Stomach (tissue), 19 donors: ENCODE measurements at places on chromosomes 5 and 9. TPM values are rescaled to one million over a fixed set of nuclear protein-coding genes. Genes with fewer than 3 reads are reported as not detected.

The LRRC19 gene
- total RNA-seq, result not detected

- peak overlapping the region; percentile 10 for H3K27ac ChIP-seq
- peak; percentile 80 for DNase-seq
- no peaks in the 10 kb centered on the region for H3K36me3 ChIP-seq
- no peak overlapping the region for H3K4me3 ChIP-seq
- H3K27me3 ChIP-seq, result no peaks in the 10 kb centered on the region
Measured at GRCh38 chr9:94681508-94681907, 42.2 kb upstream of the FBP1 start.

DNA sequence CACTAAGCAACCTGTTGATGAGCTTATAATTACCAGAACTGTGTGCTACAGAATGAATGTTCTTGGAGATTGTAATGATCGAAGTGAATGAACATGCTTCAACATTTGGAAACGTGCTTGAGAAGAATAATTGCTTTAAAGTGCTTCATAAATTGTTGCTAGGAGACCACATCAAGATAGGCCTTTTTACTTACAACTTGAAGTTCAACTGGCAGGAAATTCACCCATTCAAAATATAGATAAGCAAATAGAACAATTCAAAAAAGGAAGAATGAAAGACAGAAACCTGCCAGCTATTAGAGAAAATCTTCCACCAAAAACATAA is 38.0 kb upstream of the SLC44A1 start:
- H3K27ac ChIP-seq, result peak overlapping the region; percentile 36
- H3K27me3 ChIP-seq, result no peaks in the 10 kb centered on the region
- no peaks in the 10 kb centered on the region for H3K4me1 ChIP-seq
- H3K36me3 ChIP-seq, result no peaks in the 10 kb centered on the region
- H3K4me3 ChIP-seq, result no peak overlapping the region
- DNase-seq, result no peak

- H3K4me3 ChIP-seq, result no peak overlapping the region
- H3K27ac ChIP-seq, result no peak overlapping the region
- no peaks in the 10 kb centered on the region for H3K4me1 ChIP-seq
- no peak for DNase-seq
Measured at GRCh38 chr5:78779771-78780616, 131.4 kb upstream of the LHFPL2 start.

- no peaks in the 10 kb centered on the region for H3K4me1 ChIP-seq
- no peak for DNase-seq
- no peak overlapping the region for H3K27ac ChIP-seq
- H3K4me3 ChIP-seq, result no peak overlapping the region
Measured at GRCh38 chr5:4627929-4628328, 512.2 kb upstream of the ADAMTS16 start.

DNA sequence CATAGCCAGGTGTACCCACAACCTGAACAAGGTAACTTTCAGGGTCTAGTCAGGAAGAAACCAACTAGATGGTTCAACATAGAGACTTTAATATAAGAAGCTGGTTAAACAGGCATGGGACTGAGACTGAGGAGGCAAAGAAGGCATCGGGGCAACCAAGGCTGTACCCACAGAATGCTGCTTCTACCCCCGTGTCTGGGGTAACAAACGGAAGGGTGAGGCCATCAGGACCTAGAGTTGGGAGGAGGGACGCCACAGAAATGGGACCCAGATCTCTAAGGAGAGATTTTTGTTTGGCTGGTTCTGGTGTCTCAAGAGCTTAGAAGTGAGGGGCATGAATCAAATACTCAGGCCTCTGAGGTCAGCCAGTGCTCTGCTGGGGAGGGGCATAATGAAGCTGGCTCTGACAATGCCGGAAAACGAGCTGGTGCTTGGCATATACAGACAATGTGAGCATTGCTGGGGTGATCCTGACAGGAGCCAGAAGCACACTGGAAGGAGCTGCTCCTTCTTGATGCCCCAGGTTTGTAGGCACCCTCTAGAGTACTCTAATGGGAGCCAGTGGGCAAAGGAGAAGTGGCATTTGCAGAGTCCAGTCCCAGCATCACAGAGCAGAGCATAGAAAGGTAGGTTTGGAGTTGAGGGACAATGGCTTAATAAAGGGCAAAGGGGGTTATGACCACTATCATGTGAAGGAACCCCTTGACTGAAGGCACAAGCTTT is 3.7 kb downstream of the MLANA start:
- H3K4me1 ChIP-seq, result no peaks in the 10 kb centered on the region
- no peaks in the 10 kb centered on the region for H3K27me3 ChIP-seq
- H3K4me3 ChIP-seq, result no peak overlapping the region
- no peak for DNase-seq
- H3K36me3 ChIP-seq, result peaks cover 25% of the 10 kb centered on the region
- H3K27ac ChIP-seq, result no peak overlapping the region

The TAS2R1 gene
- total RNA-seq, result not detected

- no peak overlapping the region for H3K27ac ChIP-seq
- no peaks in the 10 kb centered on the region for H3K36me3 ChIP-seq
- no peak for DNase-seq
- H3K4me3 ChIP-seq, result no peak overlapping the region
- no peaks in the 10 kb centered on the region for H3K27me3 ChIP-seq
- H3K4me1 ChIP-seq, result no peaks in the 10 kb centered on the region
Measured at GRCh38 chr5:159734366-159734765, 181.9 kb upstream of the ADRA1B start.

- peaks cover 14% of the 10 kb centered on the region for H3K27me3 ChIP-seq
- DNase-seq, result no peak
- peaks cover 10% of the 10 kb centered on the region for H3K36me3 ChIP-seq
- H3K4me3 ChIP-seq, result peak overlapping the region; percentile 73
- H3K4me1 ChIP-seq, result peaks cover 39% of the 10 kb centered on the region
Measured at GRCh38 chr9:128128836-128129590, 1.5 kb upstream of the PTGES2 start.

DNA sequence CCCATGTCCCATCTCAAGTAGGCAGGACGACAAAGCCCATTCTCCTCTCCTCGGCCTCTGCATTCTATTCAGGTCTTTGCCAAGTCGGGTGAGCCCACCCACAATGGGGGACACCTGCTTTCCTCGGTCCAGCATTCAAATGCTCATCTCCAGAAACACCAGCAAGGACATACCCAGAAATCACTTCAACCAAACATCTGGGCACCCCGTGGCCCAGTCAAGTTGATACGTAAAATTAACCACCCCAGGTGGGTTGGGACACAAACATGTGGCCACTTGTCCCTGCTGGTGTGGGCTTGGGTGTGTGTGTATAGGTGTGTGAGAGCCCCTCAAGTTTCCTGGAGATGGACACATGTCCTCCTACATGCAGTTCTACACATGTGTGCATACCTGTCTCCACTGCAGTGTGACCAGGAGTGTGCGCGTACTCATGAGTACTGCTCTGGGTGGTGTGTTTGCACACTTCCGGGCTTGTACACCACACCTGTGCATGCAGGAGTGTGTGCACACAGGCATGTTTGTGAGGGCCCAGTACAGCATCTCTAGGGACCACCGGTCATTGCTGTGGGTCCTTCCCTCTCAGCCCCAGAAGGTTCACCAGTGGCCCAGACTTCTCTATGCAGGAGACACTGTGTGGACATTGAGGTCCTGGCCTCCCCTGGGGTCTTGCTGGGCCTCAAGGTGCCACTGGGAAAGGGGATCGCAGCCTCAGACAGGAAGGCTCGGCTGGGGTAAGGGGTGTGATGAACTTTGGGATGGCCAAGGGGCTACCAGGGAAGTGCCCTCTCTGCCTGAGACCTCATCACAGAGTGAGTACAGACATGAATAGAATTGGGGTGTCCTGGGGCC is 35.4 kb upstream of the RXRA start:
- H3K36me3 ChIP-seq, result no peaks in the 10 kb centered on the region
- peaks cover 21% of the 10 kb centered on the region for H3K4me1 ChIP-seq
- H3K27ac ChIP-seq, result no peak overlapping the region
- H3K4me3 ChIP-seq, result no peak overlapping the region
- H3K27me3 ChIP-seq, result no peaks in the 10 kb centered on the region

GRCh38 chr9:33418090-33418489 is 15.7 kb upstream of the AQP7 start:
- no peak overlapping the region for H3K27ac ChIP-seq
- peaks cover 20% of the 10 kb centered on the region for H3K4me1 ChIP-seq
- no peak for DNase-seq

The RFESD gene
- total RNA-seq, result not detected

GRCh38 chr9:118674942-118675341 is 694.3 kb downstream of the BRINP1 start:
- H3K4me1 ChIP-seq, result no peaks in the 10 kb centered on the region
- no peak for DNase-seq
- H3K4me3 ChIP-seq, result no peak overlapping the region
- no peak overlapping the region for H3K27ac ChIP-seq

- H3K4me3 ChIP-seq, result no peak overlapping the region
- DNase-seq, result peak; percentile 47
- H3K4me1 ChIP-seq, result peaks cover 24% of the 10 kb centered on the region
- H3K36me3 ChIP-seq, result no peaks in the 10 kb centered on the region
- H3K27ac ChIP-seq, result peak overlapping the region; percentile 75
Measured at GRCh38 chr5:60339691-60340201, 360.2 kb downstream of the DEPDC1B start.

The FOXD1 gene
- not detected for total RNA-seq

The C8G gene
- total RNA-seq, result not detected
